Thymus (tissue), 14 donors: ENCODE measurements at places on chromosomes 7 and 10. TPM values are rescaled to one million over a fixed set of nuclear protein-coding genes. Genes with fewer than 3 reads are reported as not detected.

GRCh38 chr7:78197447-78197846 lies 398.9 kb downstream of the PHTF2 start:
- H3K4me3 ChIP-seq: no peak overlapping the region
- H3K4me1 ChIP-seq: no peaks in the 10 kb centered on the region
- no peak for DNase-seq
- no peaks in the 10 kb centered on the region for H3K27me3 ChIP-seq

GRCh38 chr10:98244141-98244540 lies 23.9 kb downstream of the LOXL4 start:
- no peak overlapping the region for H3K27ac ChIP-seq
- no peaks in the 10 kb centered on the region for H3K27me3 ChIP-seq
- peaks cover 38% of the 10 kb centered on the region for H3K36me3 ChIP-seq
- DNase-seq: no peak

- no peaks in the 10 kb centered on the region for H3K27me3 ChIP-seq
- H3K27ac ChIP-seq: no peak within 1 kb of the TSS
- H3K36me3 ChIP-seq: no peaks in the 10 kb centered on the region
- no peak within 1 kb of the TSS for H3K4me3 ChIP-seq
- H3K4me1 ChIP-seq: peaks cover 11% of the 10 kb centered on the region
Observed at GRCh38 chr7:76424413-76425111, at the start of gene ZP3. ZP3 (plus strand) TSS chr7:76424950; CDS start chr7:76424965, 15 bp downstream.

DNA sequence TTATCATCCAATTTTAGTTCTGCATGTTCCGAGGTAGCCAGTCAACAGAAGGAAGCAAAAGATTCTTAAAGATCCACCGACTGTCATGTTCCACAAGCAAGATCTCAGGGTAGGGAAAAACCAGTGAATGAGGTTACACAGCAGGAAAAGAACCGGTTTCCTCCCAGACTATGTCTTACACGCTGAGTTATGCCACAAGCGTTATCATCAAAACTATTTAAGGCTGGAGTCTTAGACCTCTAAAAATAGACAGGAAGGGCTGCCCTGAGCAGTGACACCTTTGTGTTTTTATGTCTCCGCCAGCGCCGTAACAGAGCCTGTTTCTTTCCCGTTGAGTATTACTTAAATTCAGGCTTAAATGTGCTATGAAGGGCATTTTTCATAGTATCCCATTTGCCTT lies 48.3 kb downstream of the PROSER2 start:
- no peak overlapping the region for H3K4me3 ChIP-seq
- peak; percentile 44 for DNase-seq
- no peaks in the 10 kb centered on the region for H3K36me3 ChIP-seq
- H3K27me3 ChIP-seq: no peaks in the 10 kb centered on the region

GRCh38 chr10:75166623-75166972 lies 44.0 kb upstream of the VDAC2 start:
- peak overlapping the region; percentile 74 for H3K27ac ChIP-seq
- DNase-seq: no peak
- H3K36me3 ChIP-seq: peaks cover 11% of the 10 kb centered on the region
- H3K4me3 ChIP-seq: no peak overlapping the region
- H3K27me3 ChIP-seq: no peaks in the 10 kb centered on the region
- H3K4me1 ChIP-seq: peaks cover 4% of the 10 kb centered on the region

GRCh38 chr7:158582089-158582456 lies 5.5 kb downstream of the PTPRN2 start:
- no peaks in the 10 kb centered on the region for H3K36me3 ChIP-seq
- H3K4me1 ChIP-seq: peaks cover 2% of the 10 kb centered on the region
- H3K27ac ChIP-seq: no peak overlapping the region
- no peak overlapping the region for H3K4me3 ChIP-seq

GRCh38 chr7:613442-614140 lies 93.9 kb upstream of the PDGFA start:
- no peaks in the 10 kb centered on the region for H3K36me3 ChIP-seq
- no peaks in the 10 kb centered on the region for H3K27me3 ChIP-seq
- DNase-seq: no peak
- peak overlapping the region; percentile 33 for H3K27ac ChIP-seq

- peaks cover 18% of the 10 kb centered on the region for H3K36me3 ChIP-seq
- H3K4me3 ChIP-seq: no peak overlapping the region
- H3K27me3 ChIP-seq: no peaks in the 10 kb centered on the region
- DNase-seq: no peak
- peaks cover 71% of the 10 kb centered on the region for H3K4me1 ChIP-seq
Observed at GRCh38 chr10:119495021-119495505, 47.5 kb downstream of the RGS10 start.

- H3K27ac ChIP-seq: no peak overlapping the region
- H3K36me3 ChIP-seq: no peaks in the 10 kb centered on the region
- H3K4me3 ChIP-seq: no peak overlapping the region
- H3K27me3 ChIP-seq: no peaks in the 10 kb centered on the region
- no peaks in the 10 kb centered on the region for H3K4me1 ChIP-seq
Observed at GRCh38 chr10:42980553-42981357, 96.1 kb upstream of the RET start.

FBXW4 gene
- total RNA-seq: 32.0 TPM

PLCE1 gene
- total RNA-seq: 1.2 TPM

HOXA4 gene
- total RNA-seq: 0.42 TPM

C10orf53 gene
- not detected for total RNA-seq

BAMBI gene
- total RNA-seq: 1.3 TPM

PTPN20 gene
- total RNA-seq: 1.2 TPM

CALHM2 gene
- total RNA-seq: 3.6 TPM

MPP7 gene
- total RNA-seq: 2.8 TPM

SPAG6 gene
- total RNA-seq: 0.24 TPM

OR2A5 gene
- total RNA-seq: not detected
